Lower lobe of right lung (tissue), 2 donors: ENCODE measurements at places on chromosomes 3 and 15. TPM values are rescaled to one million over a fixed set of nuclear protein-coding genes. Genes with fewer than 3 reads are reported as not detected.

The PIGZ gene
- 4.6 TPM for total RNA-seq

The SAMD7 gene
- total RNA-seq, result not detected

The CPN2 gene
- not detected for total RNA-seq

DNA sequence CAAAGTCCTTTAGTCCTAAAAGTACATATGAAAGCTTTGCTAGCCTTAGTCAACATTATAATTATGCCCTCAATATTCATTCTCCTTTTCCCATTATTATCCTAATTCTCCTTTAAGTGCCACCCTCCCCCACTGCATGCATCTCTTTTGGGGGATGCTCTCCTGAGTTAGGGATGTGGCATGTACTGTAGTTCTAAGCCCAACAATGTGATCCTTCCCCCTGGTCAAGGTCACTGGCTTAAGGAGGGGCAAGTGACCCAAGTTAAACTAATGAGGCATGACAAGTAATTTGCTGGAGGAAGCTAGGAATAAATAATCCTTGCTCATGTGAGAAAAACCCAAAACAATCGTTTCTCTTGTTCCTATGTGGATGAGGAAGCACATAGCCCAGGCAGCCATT is 343.9 kb upstream of the SUCLG2 start:
- no peak for DNase-seq
- no peaks in the 10 kb centered on the region for H3K36me3 ChIP-seq
- peaks cover under 1% of the 10 kb centered on the region for H3K27me3 ChIP-seq
- H3K27ac ChIP-seq, result no peak overlapping the region
- no peak overlapping the region for H3K4me3 ChIP-seq

- H3K4me1 ChIP-seq, result no peaks in the 10 kb centered on the region
- no peak overlapping the region for H3K4me3 ChIP-seq
- H3K36me3 ChIP-seq, result no peaks in the 10 kb centered on the region
- DNase-seq, result no peak
- no peak overlapping the region for H3K27ac ChIP-seq
- H3K27me3 ChIP-seq, result no peaks in the 10 kb centered on the region
Measured at GRCh38 chr15:39556461-39556860, 24.4 kb upstream of the THBS1 start.

DNA sequence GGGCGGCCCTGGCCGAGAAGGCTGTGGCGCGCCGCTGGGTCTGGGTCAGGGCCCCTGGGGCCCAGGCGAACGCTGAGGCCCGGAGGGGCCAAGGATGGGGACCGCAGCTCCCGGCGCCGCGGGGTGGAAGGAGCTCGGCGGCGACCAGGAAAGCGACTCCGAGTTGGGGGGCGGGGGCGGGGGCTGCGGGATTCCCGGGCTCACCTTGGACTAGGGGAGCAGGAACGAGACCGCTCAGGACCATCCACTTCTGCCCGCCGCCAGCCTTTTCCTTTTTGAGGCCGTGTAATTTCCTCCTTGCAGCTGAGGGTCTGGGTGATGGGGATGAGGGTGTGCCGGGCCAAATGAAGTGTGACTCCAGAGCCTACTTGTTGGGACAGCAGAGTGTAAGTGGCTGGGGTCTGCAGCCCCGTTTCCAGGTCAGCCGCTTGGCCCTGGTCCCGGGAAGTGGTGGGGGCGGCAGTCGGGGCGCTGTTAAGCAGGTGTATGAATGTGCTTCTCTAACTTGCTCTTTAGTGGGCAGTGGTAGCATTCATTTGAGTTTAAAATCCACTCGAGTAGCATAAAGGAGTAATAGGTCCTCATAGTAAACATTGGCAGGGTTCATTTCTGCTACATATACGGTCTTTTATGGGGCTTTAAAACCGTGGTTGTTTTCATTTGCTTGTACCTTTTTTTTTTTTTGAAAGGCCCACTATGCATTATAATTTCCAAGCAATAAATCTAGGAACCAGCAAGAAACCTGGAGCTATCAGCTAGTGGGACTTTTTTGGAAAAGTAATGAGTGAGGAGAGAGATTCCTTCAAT is 717 bp downstream of the PXK start:
- no peaks in the 10 kb centered on the region for H3K36me3 ChIP-seq
- H3K4me1 ChIP-seq, result peaks cover 35% of the 10 kb centered on the region
- H3K27ac ChIP-seq, result peak overlapping the region; percentile 60
- DNase-seq, result peak; percentile 48
- H3K27me3 ChIP-seq, result no peaks in the 10 kb centered on the region

- H3K36me3 ChIP-seq, result no peaks in the 10 kb centered on the region
- no peak overlapping the region for H3K4me3 ChIP-seq
- no peak overlapping the region for H3K27ac ChIP-seq
- DNase-seq, result no peak
- H3K27me3 ChIP-seq, result no peaks in the 10 kb centered on the region
Measured at GRCh38 chr15:93640411-93640962, 551.5 kb upstream of the RGMA start.

DNA sequence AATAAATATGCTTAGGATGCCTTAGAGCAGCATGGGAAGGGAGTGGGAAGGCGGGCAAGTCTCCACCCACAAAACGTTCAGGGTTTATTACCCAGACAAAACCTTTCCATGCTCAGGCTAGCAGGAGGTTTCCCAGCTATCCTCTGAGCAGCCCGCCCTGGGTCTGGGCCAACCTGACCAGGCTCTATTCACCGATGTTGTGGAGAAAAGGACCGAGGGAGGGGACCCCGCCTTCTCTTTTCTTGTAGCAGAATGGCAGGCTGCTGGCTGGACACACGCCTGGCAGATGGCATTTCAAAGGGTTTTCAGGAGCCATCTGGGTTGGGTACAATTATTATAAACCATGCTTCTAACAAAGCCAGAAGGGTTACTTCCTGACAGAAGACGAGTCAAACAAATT is 540.9 kb downstream of the MAGI1 start:
- H3K4me3 ChIP-seq, result no peak overlapping the region
- no peaks in the 10 kb centered on the region for H3K27me3 ChIP-seq
- H3K36me3 ChIP-seq, result no peaks in the 10 kb centered on the region
- H3K4me1 ChIP-seq, result no peaks in the 10 kb centered on the region
- H3K27ac ChIP-seq, result no peak overlapping the region
- no peak for DNase-seq

GRCh38 chr3:126211569-126211968 is 31.2 kb upstream of the ALDH1L1 start:
- peaks cover 35% of the 10 kb centered on the region for H3K27me3 ChIP-seq
- no peak for DNase-seq
- no peak overlapping the region for H3K4me3 ChIP-seq
- peaks cover 18% of the 10 kb centered on the region for H3K4me1 ChIP-seq
- H3K36me3 ChIP-seq, result no peaks in the 10 kb centered on the region
- H3K27ac ChIP-seq, result no peak overlapping the region

DNA sequence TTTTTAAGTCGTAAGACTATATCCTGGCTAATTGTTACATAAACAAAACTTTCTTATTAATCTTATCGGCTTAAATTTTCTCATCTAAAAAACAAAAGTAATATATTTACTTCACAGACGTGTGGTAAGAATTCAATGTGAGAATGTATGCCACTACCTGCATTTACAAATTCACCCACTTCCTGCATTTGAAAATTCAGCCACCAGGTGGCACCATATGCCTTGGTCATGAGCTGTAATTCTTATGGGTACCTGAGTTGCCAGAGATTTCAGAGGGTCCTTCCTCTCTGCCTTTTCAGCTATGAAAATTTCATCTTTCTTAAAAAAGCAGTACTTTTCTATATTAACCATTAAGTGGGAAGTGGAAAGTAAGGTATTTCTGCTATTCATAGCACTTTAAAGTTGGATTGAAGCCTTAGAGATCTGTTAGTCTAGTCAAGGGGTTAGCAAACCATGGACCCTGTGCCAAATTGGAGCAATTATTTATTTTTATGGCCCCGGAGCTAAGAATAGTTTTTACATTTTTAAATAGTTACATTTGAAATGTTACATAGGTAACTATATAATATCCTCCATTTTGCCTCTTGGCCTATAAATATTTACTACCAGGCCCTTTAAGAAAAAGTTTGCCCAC is 127.8 kb downstream of the HCN4 start:
- no peaks in the 10 kb centered on the region for H3K4me1 ChIP-seq
- H3K27me3 ChIP-seq, result no peaks in the 10 kb centered on the region
- H3K4me3 ChIP-seq, result no peak overlapping the region
- peaks cover 17% of the 10 kb centered on the region for H3K36me3 ChIP-seq

DNA sequence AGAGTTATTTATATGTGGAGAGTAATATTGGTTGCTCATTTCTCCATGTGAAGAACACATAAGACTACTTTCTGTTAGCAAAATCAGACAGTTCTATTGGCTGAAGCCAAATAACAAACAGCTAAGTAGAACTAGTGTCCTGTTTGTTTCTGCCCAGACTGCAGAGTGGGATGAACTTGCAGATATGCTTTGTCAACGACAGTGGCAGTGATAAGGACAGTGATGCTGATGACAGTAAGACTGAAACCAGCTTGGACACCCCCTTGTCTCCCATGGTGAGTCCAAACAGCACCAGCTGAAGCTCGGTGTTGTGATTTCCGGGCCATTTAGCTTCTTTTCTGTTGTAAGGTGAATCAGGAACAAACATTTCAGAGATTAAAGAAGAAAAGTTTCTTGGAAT is 102.6 kb upstream of the IL12A start:
- peaks cover 19% of the 10 kb centered on the region for H3K4me1 ChIP-seq
- H3K36me3 ChIP-seq, result no peaks in the 10 kb centered on the region
- no peak for DNase-seq
- H3K27me3 ChIP-seq, result no peaks in the 10 kb centered on the region
- no peak overlapping the region for H3K27ac ChIP-seq
- no peak overlapping the region for H3K4me3 ChIP-seq

DNA sequence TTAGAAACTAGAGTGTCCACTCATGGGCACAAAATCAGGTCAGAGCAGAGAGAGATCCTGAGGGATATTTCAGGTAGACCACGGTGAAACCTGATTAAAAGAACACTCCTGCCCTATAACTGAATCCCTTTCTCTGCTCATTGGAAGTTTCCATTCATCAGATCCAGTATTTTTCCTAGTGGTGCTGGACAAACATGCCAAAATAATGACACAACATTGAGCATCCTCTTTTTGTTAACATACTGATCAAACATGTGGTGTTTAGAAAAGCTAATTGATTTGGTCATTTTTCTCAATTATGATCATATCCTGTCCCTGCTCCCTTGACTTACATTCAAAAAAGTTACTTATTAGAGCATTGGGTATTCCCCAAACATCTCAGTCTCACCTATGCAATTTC is 27.2 kb downstream of the PTX3 start:
- peaks cover 6% of the 10 kb centered on the region for H3K36me3 ChIP-seq
- no peak overlapping the region for H3K4me3 ChIP-seq
- no peaks in the 10 kb centered on the region for H3K27me3 ChIP-seq
- no peak overlapping the region for H3K27ac ChIP-seq
- no peaks in the 10 kb centered on the region for H3K4me1 ChIP-seq
- DNase-seq, result no peak

GRCh38 chr3:186241910-186242821 is 119.9 kb downstream of the DGKG start:
- DNase-seq, result peak; percentile 85
- H3K36me3 ChIP-seq, result no peaks in the 10 kb centered on the region
- peak overlapping the region; percentile 12 for H3K27ac ChIP-seq
- peak overlapping the region; percentile 43 for H3K4me3 ChIP-seq
- peaks cover 29% of the 10 kb centered on the region for H3K4me1 ChIP-seq

GRCh38 chr3:57856675-57857074 is 100.6 kb downstream of the SLMAP start:
- no peaks in the 10 kb centered on the region for H3K4me1 ChIP-seq
- H3K27ac ChIP-seq, result no peak overlapping the region
- H3K36me3 ChIP-seq, result peaks cover 37% of the 10 kb centered on the region
- H3K4me3 ChIP-seq, result no peak overlapping the region
- H3K27me3 ChIP-seq, result no peaks in the 10 kb centered on the region

GRCh38 chr3:47014036-47014435 is 34.6 kb downstream of the NBEAL2 start:
- H3K4me1 ChIP-seq, result peaks cover 41% of the 10 kb centered on the region
- peaks cover 47% of the 10 kb centered on the region for H3K36me3 ChIP-seq
- DNase-seq, result no peak
- H3K27me3 ChIP-seq, result no peaks in the 10 kb centered on the region
- no peak overlapping the region for H3K4me3 ChIP-seq
- H3K27ac ChIP-seq, result no peak overlapping the region

- H3K4me3 ChIP-seq, result no peak overlapping the region
- H3K27me3 ChIP-seq, result no peaks in the 10 kb centered on the region
- H3K27ac ChIP-seq, result no peak overlapping the region
- no peaks in the 10 kb centered on the region for H3K4me1 ChIP-seq
Measured at GRCh38 chr3:125324341-125324740, 50.8 kb downstream of the ZNF148 start.

DNA sequence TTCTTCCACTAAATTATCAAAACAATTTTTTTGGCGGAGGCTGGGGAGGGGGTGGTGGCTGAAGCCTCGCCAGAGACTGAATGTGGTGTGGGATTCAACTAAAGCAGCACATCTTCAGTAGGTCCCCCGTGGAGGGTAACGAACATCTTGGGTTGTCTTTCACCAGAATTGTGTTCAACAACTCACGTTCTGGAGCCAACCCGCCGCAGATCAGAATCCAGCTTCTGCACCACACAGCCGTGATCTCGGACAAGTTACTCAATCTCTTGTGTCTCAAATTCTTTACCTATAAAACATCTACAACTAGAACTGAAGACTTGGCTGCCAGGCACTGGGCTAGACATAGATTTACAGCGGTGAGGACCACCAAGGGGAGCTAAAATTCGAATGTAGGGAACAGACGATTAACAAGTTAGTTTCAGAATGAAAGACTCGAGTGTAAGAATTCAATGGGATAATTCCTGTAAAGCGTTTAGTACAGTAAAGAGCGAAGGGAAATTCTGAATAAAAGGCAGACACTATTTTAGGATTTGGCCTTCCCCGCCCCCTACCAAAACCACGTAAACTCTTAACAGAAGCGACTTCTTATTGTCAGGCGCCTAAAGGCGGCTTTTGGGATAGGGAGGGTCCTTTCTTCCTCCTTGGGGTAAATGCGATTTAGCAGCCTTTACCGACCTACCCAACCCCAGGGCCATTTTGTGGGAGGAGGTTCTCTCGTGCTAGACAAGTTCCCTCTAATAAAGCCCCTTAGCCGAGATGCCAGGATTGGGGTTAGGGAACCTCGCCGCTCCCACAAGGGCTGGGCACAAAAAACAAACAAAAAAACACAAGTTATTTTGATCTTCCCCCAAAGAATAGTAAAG is 697 bp upstream of the RAB5A start:
- peak overlapping the region; percentile 98 for H3K27ac ChIP-seq
- no peaks in the 10 kb centered on the region for H3K27me3 ChIP-seq
- peak overlapping the region; percentile 95 for H3K4me3 ChIP-seq
- no peak for DNase-seq
- H3K36me3 ChIP-seq, result peaks cover 4% of the 10 kb centered on the region

GRCh38 chr3:66113542-66113941 is 74.8 kb upstream of the MAGI1 start:
- DNase-seq, result no peak
- H3K27ac ChIP-seq, result no peak overlapping the region

DNA sequence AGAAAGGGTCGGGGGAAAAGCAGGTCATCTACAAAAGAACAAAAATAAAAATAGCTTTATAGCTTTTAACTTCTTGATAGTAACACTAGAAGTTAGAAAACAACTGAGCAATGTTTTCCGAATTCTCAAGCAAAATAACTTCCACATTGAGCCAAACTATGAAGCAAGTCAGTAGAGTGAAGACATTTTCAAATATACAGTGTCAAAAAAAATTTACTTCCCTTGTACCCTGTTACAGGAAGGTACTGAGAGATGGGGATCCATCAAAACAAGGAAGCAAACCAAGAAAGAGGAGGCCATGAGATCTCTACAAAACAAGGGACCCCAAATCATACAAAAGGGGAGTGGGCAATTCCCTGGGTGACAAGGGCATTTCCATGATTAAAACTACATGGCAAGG is 26.6 kb upstream of the STIMATE start:
- peaks cover 5% of the 10 kb centered on the region for H3K4me1 ChIP-seq
- H3K27me3 ChIP-seq, result no peaks in the 10 kb centered on the region
- no peak for DNase-seq
